ENCODE measurements at places on chromosomes 5 and 9. TPM values are rescaled to one million over a fixed set of nuclear protein-coding genes. Genes with fewer than 3 reads are reported as not detected.

The CDH9 gene
- not detected for total RNA-seq

The PCDHA10 gene
- not detected for total RNA-seq

The ADAMTSL2 gene
- not detected for total RNA-seq

The DPYSL3 gene
- total RNA-seq, result not detected

GRCh38 chr5:125295405-125295872, 549.0 kb upstream of the ZNF608 start:
- DNase-seq, result no peak

- no peak for DNase-seq
Measured at GRCh38 chr5:166947045-166947444, 1344.4 kb upstream of the WWC1 start.

DNA sequence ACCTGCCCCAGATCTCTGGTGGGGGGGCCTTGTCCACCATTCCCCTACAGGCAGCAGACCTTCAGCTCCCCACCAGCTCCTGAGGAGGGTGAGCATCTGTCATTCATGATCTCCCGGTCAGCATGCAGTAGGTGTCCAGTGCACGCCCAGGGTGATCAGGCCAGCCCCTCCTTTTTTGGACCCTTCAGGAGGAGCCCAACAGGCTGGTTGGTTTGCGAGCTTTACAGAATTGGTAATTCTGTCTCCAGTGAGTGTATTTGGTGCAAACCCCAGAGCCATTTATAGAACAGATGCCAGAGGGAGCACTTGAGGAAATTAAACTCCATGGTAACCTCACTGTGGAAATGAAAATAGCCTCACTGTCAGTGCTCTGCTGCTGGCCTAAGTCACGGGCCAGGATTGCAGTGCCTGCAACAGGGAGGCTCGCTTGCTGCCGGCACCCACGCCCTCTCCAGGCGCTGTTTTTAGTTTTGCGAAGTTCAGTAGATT, 23.4 kb downstream of the WNK2 start:
- DNase-seq, result no peak

GRCh38 chr5:160833806-160834205, 18.2 kb downstream of the ATP10B start:
- no peak for DNase-seq

- no peak for DNase-seq
Measured at GRCh38 chr5:31573494-31574142, 41.5 kb downstream of the C5orf22 start.

DNA sequence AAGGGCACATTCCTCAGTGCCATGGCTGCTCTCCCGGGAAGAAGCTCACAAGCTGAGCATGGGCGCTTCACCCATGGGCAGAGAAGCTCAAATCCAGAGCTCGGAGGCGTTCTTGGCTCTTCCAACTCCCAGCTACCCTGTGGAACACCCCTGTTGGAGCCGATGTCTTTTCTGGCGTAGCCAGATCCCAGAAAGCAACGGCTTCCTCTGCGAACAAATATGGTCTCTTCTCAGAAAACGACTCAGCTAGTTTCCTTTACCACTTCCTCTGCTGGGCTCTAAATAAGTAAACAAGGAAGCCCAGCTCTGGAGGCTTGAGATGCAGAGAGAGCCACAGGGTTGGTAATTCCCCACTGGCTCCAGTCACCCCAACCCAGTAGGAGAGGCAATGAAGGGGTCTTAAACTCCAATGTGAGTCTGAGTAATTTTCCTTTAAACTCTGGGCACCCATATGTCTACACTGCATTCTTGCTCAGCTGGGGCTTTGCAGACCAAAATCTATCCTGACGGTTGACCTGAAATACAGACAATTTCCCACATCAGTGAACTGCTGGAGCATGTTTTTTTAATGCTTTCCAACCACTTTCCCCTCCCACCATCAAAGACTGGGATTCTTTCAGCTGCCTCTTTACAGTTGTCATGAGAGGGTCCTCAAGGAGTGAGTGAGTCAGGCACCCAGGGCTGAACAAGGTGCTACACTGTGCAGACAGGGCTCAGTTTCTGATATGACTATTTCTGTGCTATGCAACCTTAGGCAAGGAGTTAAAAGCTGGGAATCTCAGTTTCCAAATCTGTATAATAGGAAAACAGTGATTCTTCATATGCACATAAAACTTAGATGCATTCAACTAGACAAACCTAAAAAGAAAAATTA, at the start of gene LCP2:
Gene LCP2, minus strand, starts transcription at position 189 of the 874 bp plus-strand sequence. Its CDS starts 166 bp downstream, at position 23.
- peak; percentile 48 for DNase-seq

DNA sequence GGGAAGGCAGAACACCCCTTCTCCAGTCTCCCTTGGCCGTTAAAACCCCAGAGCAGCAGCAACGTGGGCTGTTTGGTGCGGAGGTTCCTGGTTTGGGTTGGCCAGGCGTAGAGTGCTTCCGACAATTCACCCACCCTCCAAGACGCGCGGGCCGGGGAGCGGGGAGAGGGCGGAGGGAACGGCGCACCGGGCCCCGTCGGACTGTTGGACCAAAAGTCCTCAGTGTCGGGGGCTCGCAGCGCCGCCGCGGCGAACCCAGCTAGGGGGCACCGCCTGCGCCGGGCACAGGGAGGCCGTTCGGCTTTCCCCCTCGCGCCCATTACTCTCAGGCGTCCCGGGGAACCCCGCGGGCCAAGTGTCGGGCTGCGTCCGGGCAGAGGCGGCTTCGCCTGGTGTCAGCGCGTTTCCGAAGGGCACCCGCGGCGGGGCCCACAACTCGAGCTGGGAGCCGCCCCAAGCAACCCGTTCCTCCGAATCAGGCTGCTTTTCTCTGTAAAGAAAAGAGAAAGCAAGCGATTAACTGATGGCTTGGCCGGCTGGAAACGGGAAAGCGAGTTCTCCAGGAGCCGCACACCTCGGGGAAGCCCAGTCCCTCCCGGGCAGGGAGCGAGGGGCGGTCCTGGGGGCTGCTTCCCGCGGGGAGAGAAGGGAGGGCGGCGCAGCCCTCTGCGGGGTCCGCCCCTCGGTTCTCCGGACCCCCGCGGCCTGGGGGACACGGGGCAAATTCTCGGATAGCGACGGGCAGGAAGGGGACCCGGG, 145.5 kb downstream of the ERCC6L2 start:
- peak; percentile 32 for DNase-seq

Data from T-helper 17 cell (primary cell).